Activated naive CD4-positive, alpha-beta T cell treated with Interleukin-2 at 50 U/mL for 16 hours (primary cell): ENCODE measurements at places on chromosomes 1 and 21.

GRCh38 chr1:157734321-157734720, 33.8 kb upstream of the FCRL3 start:
- DNase-seq, result no peak

DNA sequence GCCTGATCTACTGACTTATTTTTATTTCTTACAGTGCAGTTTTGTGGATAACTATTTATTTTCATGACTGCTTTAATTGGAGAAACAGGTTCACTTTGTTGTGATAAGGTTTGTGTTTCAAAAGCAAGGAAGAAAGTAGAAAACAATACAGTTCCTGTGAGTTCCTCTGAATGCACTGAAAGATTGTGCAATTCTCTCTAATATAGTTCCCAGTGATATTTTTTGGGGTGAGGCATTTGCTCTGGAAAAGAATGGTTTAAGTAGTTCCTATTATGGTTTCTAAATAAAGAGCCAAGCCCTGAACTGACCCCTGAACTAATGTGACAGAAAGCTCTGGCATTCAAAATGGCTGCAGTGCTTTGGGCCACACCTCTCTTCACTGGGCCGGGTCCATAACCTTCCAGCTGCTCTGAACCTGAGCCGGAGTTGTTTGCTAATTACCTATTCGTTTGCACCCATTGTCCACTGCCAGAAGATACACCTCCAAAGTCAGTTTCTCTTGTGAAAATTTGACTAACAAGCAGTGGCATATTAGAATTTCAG, 56.6 kb upstream of the VTCN1 start:
- DNase-seq, result no peak

GRCh38 chr1:30317921-30318320, 405.5 kb downstream of the MATN1 start:
- no peak for DNase-seq

GRCh38 chr21:28216976-28217523, 775.6 kb downstream of the LTN1 start:
- DNase-seq, result no peak

DNA sequence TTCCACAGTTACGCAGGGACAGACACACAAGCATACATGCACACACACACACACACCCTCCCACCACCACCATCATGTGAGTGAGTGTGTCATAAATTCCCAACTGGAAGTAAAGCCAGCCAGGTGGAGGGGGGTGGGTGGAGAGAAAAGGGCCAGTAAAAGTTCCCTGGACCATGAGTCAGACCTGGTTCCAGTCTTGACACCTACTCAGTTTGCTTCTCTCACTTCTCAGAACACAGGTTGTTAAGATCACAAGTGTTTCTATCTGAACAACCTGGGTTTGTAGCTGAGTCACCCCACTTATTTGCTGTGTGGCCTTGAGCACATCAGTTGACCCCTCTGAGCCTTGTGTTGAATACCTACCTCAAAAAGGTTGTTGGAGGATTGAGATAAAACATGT, 9.6 kb downstream of the EPHA10 start:
- DNase-seq, result peak; percentile 22
